ENCODE measurements at places on chromosomes 5 and 9.

DNA sequence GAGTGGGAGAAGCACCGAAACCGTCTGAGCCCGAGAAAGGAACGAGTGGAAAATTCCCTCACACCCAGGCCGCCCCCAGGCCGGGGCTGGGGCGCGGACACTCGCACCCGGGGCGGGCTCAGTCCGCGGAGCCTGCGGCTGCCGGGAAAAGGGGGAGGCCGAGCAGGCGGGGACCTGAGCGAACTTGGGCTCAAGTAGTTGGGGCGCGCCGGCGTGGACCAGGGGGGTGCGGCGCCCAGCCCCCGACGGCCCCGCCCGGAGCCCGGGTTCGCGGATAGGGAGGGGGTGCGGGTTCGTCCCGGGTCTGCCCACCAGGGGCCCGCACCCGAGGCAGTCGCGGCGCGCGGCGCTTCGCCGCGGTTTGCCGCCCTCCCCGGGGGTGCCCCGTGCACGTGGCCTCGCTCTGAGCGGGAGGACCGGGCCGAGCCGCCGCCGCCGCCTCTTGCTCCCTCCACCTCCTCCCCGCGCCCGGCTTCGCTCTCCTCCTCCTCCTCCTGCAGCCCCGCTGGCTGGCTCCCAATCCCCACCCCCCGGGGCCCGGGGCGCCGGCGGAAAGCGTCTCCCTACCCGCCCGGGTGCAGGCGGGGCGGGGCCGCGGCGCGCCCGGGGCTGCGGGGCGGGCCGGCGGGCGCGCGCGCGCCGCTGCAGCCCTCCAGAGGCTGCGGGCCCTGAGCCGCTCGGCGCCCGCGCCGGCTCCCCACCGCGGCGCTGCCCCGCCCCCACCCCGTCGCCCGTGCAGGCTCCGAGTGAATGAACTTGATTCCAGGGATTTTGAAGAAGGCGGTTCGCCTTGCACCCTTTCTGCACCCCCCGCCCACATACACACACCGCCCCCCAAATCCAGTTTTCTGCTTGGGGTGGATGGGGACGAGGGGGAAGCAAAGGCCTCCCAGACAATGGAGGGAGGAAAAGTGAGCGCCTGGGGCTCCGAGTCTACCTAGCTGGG, 1.3 kb upstream of the NFIB start:
- no peak for DNase-seq

DNA sequence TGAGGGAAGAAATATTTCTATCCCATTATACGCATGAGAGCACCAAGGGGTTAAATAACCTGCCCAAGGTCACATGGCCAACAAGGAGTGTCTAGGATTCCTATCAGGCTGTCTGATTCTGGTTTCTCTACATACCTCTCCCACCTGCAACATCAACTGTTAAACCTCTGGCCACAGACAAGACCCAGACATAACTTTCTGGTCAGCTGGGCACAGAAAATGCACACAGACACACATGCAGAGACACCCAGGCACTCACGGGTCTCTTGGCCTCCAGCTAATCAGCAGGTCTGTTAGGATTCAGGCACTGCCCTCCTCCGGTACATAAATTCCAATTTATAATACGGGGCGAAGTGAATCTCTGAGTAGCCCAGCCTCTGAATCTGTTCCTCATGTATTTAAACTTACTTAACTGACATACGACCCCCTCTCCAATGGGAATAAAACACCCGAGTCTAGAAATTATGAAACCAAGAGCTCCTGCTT, 1.5 kb downstream of the SEPTIN8 start:
- no peak for DNase-seq

DNA sequence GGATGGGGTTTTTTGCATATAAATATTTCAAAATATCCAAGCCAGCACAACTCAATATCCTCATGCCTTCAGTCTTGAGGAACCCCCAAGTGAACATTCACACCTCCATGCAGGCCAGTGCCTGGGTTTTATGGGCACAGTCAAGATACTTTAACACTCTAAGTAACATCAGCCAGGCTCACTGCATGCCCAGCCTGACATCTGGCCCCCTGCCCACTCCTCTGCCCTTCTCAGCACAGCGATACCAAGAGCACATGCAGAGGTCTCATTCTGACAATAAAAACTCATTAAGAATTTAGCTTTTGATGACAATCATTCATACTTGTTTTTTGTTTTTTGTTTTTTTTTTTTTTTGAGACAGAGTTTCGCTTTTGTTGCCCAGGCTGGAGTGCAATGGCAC, 250.0 kb downstream of the CWC27 start:
- DNase-seq: no peak

DNA sequence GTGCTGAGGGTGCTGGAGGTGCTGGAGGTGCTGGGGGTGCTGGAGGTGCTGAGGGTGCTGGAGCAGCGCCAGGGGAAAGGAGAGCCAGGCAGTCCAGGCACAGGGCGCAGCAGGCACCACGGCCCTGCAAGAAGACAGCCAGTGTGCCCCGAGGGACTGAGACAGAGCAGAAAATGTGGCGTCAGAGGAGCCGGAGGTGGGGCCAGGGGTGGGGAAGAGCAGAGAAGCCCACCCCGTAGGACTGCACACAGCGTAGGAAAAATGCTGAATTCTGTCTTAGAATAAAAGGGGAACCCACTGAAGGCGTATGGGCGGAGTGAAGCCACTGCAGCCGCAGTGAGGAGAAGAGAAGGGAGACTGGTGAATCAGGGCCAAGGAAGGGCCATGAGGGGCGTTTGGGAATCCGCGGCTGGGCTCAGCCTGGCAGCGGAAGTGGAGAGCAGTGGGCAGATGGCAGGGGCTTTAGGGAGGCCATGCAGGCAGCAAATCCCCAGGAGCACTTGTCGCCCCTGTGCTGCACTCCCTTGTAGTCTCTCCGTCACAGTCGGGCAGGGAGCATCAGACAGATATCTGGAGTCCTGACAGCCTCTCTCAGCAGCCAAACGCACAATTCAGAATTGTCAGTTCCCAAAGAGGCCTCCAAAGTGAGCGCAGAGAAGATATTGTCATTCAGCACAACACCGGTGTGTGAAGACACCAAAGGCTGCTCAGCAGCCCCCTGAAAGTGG, 35.9 kb upstream of the LECT2 start:
- DNase-seq: no peak

DNA sequence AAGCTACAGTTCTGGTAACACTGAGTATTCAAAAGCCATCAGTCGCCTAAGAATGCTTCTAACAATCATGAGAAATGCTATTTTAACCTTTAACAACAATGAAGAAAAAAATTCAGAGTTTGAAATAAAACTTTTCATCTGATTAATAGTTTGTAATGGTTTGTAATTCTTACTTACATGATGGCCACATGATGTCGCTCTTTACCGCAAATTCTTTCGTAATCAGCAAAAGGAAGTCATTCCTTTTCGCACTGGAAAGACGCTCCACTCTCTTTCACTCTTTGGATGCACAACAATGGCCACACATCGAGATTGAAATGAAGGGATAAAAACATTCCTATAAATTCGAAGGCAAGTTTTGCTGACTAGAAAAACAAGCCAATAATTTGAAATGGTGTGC, at the start of gene PCDHA7:
Gene PCDHA7, plus strand, starts transcription at position 277 of the 400 bp plus-strand sequence. Its CDS starts 115 bp downstream, at position 392.
- no peak for DNase-seq

DNA sequence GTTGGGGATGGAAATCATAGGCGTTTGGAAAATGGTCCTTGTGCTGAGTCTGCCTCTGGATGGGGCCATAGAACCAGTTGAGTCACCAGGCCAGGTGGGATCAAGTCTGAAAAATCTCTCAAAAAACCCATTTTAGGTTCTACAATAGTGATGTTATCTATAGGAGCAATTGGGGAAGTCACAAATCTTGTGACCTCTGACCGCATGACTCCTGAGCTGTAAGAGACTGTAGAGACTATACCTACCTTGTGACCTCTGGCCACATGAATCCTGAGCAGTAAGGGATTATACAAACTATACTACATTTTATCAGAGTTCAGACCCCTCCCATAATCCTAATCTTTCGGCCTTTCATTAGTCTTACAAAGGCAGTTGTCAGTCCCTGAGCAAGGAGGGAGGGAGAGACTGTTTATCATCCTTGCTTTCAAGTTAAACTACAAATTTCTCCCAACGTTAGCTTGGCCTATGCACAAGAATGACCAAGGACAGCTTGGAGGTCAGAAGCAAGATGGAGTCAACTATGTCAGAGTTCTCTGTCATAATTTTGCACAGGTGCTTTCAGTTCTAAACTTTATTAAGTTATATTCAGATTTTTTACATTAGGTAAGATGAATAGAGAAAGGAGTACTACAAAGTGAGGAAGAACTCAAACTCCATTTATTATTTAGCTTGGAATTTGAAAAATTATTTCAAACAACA, 11.5 kb upstream of the JMY start:
- DNase-seq: no peak

DNA sequence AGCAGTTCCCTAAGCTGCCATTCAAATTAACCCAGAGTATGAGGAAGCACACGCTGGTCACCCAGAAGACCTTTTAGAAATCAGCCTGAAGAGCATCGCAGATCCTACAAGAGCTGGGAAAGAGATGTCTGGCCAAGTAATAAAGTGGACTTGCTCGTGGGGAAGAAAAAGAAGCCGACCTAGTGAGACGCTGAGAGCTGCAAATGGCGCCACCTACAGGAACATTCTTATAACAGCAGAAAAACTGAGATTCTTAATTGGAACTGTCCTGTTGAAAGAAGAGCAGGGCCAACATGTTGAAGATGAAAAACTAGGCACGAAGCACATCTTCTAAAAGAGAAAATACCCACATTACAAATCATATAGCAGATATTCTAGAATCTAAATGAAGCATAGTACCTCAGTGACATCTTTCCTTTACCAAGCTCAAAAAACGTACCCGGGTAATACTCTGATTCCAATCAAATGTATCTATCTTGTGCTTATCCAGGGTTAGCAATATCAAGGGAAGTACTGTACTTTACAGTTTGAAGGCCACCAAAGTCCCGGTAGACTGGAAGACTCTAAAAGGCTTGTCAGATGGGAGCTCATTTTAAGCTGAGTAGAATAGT, 3.9 kb upstream of the GNAQ start:
- DNase-seq: peak; percentile 51

DNA sequence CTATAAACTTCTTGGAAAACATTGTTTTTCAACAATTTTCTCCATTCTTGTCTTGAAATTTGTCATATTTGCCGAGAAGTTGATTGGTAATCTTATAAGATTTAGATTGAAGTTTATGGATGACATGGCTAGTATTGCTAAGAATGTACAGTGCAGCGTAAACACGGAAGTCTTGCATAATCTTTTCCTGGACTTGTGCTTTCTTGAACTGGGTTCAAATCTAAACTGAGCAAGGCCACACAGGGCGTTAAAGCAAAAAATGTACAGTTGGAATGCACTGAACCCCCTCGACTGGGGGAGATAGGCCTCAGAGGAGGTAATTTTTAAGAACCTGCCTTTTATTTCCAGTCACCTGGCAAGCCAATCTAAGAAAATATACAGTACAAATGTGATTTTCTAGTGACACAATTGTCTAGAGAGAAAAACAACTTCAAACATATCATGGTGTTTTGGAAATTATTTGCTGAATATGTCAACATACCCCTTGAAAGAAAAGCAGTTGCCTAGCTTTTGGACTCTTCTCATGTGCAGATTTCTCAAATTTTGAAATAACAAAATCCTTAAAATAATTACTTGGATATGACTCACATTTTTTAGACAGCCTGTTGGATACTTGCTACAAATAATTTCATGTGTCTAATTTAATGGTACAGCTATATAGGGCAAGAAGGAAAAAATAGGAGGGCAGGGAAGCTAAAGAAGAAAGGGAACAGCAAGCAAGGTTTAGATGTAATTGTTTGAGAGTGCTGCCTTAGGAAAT, 18.5 kb upstream of the GAS1 start:
- no peak for DNase-seq

DNA sequence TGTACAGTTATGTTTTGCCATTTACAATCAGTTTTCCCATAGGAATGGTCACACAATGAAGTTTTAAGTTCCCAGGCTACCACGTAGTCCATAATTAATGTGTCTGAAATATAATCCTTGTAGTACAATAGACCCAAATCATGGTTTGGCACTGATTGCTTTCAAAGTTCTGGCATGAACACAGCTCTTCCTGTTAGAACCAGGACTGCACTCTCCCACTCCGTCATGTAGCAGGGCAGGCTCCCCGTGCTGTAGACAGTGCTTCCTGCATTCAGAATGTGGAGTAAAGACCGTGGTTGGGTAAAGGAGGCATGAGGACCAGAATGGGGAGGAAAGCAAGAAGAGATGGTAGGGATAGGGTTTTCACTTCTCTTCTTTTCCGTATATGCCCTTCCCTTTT, 4.0 kb downstream of the SEC61B start:
- DNase-seq: no peak

- DNase-seq: no peak
Observed at GRCh38 chr9:90052366-90052765, 447.6 kb downstream of the GADD45G start.

DNA sequence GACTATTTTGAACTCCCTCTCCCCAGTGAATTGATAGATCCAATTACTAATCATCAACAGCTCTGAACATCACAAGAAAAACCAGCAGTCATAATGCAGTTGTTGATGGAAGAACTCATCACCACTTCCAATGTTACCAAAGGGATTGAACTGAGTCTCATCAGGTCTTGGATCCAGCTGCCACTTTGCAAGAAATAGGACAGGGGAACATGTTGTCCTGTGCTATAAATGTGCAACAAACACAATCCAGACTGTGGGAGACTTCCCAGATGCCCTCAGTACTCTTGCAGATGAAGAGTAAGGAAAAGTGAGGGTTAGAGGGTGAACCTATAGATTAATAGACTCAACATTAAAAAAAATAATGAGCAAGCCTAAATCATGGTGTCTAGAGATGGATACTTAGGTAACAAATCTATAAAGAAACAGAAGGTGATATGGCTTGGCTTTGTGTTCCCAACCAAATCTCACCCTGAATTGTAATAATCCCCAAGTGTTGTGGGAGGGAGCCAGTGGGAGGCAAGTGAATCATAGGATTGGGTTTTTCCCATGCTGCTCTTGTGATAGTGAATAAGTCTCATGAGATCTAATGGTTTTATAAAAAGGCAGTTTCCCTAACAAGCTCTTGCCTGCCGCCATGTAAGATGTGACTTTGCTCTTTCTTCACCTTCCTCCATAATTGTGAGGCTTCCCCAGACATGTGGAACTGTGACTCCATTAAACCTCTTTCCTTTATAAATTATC, 63.4 kb upstream of the PAPPA start:
- DNase-seq: no peak

- no peak for DNase-seq
Observed at GRCh38 chr9:91945277-91946085, 4.5 kb downstream of the ROR2 start.

DNA sequence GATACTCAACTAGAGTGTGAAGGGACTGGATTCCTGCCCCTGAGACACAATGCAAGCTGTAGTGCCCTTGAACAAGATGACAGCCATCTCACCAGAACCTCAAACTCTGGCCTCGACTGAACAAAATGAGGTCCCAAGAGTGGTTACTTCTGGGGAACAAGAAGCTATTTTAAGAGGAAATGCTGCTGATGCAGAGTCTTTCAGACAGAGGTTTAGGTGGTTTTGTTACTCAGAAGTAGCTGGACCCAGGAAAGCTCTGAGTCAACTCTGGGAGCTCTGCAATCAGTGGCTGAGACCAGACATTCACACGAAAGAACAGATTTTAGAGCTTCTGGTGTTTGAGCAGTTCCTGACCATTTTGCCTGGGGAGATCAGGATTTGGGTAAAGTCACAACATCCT, 2.4 kb downstream of the ZNF483 start:
- peak; percentile 26 for DNase-seq
